Psoas muscle (tissue), 8 donors: ENCODE measurements at places on chromosomes 11 and 22. TPM values are rescaled to one million over a fixed set of nuclear protein-coding genes. Genes with fewer than 3 reads are reported as not detected.

SLC29A2 gene
- 45.1 TPM for total RNA-seq

CTSD gene
- 343 TPM for total RNA-seq

ADAMTS8 gene
- 0.14 TPM for total RNA-seq

YAP1 gene
- total RNA-seq = 28.6 TPM

OR10A2 gene
- not detected for total RNA-seq

OR6T1 gene
- not detected for total RNA-seq

ZNF70 gene
- total RNA-seq = 12.9 TPM

H19 gene
- total RNA-seq = 4,559 TPM

ATG13 gene
- 39.0 TPM for total RNA-seq

ABCG4 gene
- not detected for total RNA-seq

DNA sequence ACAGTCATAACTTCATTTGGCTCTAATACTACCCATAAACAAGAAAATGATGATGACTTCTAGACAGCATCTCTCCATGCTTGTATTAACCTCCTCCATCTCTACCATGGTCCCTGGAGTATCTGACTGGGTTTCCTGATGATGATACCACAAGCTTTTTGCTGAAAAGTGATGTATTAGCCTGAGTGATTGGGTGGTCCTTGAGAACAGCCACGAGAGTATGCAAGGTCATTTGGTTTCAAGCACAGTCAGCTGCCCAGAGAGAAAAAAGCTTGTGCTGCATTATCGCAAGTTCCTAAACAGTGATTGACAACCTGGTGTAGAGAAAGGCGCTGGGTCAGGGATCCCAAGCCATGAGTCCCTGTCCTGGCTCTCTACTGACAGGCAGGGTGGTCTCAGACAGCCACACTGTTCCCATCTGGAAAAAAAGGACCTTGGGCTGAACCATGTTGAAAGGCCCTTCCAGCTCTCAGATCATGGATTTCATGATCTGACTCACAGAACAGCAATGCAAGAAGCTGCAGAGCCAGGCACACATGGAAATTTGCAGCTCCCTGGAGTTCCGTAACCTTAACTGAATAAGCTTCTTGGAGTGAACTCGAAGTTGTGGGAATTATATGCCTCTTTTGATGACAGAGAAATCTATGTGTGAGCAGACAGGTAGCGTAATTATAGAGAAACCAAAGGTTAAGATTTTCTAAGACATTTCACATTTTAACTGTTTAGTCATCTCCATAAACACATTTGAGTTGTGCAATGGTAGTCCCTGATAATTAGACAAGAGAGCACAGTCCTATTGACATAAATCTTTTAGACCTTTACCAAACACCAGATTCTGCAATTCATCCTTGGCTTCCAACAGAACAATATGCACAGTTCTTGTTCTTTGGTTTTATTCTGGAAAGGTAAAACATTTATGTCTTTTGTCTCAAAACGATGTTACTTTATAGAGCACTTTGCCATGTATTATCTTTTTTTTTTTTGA, 54.1 kb upstream of the UBASH3B start:
- DNase-seq = no peak

DNA sequence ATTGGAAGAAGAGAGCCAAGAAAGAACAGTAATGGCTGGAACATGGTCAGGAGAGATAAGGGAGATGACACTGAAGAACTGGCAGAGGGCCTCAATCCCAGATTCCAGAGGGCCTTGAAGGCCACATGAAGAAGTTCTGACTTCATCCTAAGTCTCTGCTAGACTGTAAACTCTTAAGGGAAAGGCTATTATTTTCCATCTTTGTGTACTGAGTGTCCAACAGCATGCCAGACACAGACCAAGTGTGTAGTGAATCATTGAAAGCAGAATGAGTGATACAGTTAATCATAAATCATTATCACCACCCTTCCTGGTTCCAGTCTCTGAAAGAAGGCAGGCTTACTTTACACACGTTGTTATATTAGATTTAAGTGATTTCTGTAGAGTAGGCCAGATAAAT, 185.3 kb upstream of the C11orf87 start:
- no peak for DNase-seq

DNA sequence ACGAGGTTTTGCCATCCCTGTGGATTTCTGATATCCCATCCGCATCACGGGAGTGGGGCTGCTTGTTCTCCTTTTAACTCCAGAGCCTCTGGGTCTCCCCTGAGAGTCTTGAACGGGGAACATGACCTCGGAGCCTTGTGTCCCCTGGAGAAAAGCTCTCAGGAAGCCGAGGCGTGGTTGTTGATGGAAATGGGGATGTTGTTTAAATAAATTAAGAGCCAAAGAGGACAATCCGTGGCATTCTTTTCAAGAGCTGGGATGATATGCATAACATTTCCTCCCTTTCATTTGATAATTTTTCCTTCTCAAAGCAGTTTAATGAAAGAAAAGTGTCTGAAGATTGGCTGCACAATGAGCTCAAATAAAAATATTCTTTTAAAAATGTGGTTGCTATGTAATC, 14.2 kb downstream of the TSPAN18 start:
- DNase-seq = no peak

- no peak for DNase-seq
Measured at GRCh38 chr11:124578761-124579160, 9.0 kb downstream of the OR8A1 start.

DNA sequence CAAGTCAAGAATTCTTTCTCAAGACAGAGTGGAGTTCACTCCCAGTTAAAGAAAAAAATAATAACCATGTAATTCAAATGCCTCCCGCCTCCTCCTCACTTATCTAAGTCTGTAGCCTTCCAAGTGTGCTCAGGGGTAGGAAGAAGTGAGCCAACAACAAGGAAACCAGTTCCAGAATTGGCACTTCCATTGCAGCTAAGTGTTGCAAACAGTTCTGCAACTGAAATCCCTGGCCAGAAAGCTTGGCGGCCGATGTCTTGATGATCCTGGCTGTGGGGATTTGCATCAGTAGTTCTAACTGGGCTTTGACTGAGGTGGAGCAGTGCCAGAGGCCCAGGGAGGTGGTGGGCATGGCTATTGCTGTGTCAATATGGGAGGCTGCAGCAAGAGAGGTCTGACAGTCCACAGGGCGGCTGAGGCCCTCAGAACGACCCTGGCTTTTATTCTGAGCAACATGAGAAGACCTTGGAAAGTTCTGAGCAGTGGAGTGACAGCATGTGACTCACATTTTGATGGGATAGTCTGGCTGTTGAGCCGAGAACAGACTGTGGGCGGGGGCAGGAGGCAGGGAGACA, 19.2 kb downstream of the DHCR7 start:
- DNase-seq = peak; percentile 64

- no peak for DNase-seq
Measured at GRCh38 chr11:58924230-58924629, 15.1 kb upstream of the GLYATL1 start.

- no peak for DNase-seq
Measured at GRCh38 chr11:34745195-34745594, 124.3 kb downstream of the EHF start.

DNA sequence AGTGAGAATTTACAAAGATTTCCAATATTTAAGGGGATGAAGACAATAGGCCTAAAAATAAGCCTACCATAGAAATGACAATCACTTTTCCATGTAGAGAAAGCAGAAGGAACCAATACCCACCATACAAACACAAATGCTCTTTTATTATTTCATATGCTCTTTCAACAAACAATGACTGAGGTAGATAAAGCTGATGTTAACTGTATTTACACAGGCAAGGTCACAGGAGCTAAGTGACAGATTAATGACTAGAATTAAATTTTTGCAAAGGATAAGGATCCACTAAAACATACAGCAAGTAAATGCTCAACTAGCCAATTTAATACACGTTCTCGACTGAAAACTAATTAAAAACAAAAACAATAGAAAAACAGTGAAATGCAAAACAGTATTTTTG, 34.2 kb downstream of the PICALM start:
- DNase-seq = no peak

DNA sequence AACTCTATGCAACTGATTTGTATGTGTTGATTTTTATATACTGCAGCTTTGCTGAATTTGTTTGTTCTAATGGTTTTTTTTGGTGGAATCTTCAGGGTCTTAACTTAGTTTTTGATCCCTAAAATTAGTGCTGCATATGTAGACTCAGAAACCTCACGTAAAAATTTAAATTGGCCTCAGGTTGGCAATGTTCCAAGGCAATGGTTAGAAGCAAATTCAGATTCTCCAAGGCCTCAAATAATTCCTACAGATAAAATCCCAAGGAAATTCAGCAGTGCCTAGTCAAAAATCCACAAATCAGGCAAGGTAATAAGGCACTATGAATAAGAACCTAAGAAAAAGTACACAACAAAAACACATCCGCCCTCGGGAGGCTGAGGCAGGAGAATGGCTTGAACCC, 9.5 kb downstream of the PDE3B start:
- no peak for DNase-seq

- DNase-seq = no peak
Measured at GRCh38 chr11:126893796-126894195, 106.8 kb downstream of the KIRREL3 start.

DNA sequence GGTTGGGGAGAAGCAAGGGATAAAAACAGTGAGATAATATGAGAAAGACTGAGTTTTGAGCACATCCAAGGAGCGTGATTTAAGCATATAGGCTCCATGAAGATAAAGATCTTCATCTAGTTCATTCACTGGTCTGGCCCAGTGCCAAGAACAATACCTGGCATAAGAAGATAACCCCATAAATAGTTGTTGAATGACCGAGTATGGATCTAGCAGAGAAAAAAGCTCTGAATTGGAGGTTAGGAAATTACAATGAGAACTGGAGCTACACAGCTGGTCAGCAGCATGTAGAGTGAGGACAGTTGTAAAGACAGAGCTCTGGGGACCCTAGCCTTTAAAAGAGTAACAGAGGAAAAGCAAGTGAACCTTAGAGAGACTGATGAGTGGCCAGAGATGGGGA, 33.0 kb upstream of the PAK1 start:
- DNase-seq = no peak

DNA sequence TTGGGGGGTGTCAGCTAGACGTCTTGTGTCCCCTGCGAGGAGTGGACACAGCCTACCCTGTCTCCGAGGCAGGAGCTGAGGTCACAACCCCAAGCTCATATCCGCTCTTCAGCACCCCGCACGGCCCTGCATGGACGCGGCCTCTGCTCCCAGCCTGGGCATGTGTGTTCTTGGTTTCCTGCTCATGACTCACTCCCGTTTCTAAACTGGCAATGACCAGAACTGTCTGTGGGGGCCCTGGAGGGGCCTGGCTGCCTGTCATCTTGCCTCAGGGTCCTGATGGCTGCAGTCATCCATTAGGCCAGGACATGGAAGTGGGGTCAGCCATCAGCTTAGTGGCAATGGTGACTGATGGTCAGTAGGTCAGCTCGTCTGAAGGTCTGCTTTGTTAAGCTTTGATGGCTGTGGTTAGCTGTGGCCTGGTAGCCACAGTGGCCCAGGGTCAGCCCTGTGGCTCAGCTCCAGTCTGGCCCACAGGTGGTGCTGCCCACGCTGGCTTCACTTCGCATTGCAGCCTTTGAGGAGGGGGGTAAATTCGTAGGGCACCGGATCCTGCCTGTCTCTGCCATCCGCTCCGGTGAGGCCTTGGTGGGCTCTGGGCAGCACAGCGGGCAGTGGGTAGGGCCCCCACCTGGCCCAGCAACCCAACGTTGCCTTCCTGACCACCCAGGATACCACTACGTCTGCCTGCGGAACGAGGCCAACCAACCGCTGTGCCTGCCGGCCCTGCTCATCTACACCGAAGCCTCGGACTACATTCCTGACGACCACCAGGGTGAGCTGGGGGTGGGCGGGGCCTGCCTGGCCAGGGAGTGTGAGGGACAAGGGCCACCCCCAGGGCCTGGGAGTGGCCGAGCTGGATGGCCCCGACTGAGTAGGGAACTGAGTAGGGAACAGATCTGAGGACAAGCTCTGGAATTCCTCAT, 12.0 kb downstream of the PLCB3 start:
- peak; percentile 46 for DNase-seq

DNA sequence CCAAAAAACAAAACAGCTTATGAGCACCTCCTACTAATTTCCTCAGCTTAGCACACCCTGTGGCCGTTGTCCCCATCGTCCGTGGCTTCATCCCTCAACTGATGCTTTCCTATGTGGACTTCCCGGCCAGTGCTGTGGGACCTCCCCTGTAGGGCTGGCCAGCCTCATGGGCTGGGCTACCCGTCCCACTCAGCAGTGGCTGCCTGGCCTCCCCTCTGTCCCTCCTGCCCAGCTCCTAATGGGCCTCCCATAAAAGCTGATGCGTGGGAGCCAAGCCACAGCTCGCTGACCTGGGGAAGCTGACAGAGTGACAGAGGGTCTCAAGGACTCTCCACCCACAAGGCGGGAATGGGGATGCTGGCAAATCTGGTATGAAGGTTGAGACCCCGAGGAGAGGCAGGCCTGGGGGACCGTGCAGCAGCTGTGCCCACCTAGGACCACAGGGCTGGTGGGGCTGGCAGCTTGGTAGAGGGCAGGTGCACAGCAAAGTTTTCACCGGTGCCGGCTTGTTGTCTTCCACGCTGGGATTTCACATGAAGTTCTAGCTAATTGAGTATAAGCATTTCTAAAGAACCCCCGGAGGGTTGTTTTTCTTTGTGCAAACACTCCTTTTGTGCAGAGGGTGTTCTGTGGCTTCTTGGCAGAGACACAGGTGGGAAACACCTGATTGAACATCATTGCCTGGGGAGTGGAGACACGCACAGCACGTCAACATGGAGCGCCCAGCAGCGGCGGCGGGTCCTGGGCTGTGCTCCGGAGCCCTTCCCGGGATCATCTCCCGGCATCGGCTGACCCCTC, 23.2 kb downstream of the TBX1 start:
- DNase-seq = no peak

DNA sequence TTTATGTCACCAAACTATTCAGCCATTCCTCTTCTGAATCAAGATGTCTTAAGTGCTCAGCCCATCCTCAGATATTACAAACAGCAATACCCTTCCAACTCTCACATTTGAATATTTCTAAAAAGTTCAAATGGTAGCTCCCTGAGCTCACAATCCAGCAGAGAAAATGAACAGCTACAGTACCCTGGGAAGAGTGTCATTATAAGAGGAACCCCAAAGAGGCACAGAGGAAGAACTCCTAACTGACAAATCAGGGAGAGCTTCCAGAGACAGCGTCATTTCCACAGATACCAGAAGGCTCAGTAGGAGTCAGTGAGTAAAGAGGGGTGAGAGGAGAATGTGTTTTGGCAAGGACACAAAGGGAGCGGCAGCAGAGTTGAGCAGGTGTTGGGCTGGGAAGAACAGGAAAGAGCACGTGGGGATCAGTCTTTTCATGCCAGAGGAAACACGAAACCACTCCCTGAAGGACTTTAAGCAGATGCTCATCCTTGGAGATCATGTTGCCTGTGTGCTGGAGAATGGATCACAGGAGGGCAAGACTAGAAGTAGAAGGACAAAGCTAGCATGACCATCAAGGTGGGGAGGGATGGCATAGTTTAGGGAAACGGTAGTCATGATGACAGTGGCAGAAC, 4.3 kb downstream of the CLTCL1 start:
- DNase-seq = peak; percentile 43

GRCh38 chr22:45511847-45512261, 9.2 kb downstream of the FBLN1 start:
- DNase-seq = peak; percentile 83
